Omental fat pad (tissue), 4 donors: ENCODE measurements at places on chromosomes 12 and 14. TPM values are rescaled to one million over a fixed set of nuclear protein-coding genes. Genes with fewer than 3 reads are reported as not detected.

RHNO1 gene
- 5.5 TPM for total RNA-seq

TGM1 gene
- 109 TPM for total RNA-seq

RNASE3 gene
- not detected for total RNA-seq

DNA sequence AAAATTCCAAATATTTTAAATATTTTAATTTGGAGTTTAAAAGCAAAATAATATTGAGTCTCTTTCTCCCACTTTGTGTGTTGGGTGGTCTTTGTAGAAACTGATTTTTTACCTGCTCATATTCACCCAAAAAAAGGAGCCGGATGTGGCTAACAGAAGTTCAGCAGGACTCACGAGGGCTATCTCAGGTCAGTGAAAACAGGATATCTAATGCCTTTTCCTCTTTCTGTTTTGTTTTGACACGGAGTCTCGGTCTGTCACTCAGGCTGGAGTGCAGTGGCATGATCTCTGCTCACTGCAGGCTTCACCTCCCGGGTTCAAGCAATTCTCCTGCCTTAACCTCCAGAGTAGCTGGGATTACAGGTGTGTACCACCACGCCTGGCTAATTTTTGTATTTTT, 30.8 kb downstream of the COA8 start:
- DNase-seq, result no peak

GRCh38 chr12:129776977-129777667, 126.7 kb downstream of the TMEM132D start:
- no peak for DNase-seq

- no peak for DNase-seq
These were observed 339.5 kb downstream of the PAWR start for GRCh38 chr12:79351251-79351650.

DNA sequence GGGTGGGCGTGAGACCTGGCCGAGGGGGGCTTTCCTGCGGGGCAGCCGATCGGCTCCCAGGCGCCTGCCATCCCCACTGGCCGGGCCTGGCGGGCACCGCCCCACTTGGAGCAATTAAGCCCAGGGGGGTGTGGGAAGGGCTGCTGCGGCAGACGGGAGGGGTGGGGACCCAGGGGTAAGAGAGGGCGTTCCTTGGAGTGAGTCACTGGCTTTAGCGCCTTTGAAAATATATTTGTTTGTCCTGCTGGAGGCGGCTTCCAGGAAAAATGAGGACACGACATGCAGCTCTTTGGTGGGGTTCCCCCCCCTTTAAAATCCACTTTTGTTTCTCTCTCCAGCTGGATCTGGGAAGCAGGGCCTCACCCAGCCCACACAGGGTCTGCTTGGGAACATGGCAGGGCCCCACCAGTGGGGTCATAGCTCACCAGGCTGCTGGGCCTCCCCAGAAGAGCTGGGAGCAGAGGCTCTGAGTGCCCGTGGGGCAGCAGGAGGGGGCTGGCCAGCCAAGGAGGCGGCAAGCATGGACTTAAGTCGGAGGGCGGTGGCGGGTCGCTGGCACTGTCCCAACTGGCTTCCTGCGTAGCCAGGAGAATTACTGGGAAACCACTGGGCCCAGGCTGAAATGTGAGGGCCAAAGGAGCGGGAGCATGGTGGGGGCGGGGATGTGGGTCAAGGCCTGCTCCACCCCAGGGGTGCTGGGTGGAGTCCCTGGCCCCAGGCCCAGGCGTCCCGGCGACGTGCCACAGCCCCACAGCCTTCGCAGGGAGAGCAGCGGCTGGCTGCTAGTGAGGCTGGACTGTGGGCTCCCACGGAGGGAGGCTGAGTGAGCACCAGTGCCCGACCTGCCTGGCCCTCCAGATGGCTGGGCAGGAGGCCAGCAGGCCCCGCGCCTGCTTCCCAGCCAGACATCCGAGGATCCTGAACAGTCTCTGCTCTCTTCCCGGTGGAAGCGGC, 128.0 kb downstream of the RFLNA start:
- peak; percentile 68 for DNase-seq

- DNase-seq, result no peak
These were observed 5.7 kb downstream of the SLC4A8 start for GRCh38 chr12:51430196-51430895.

- DNase-seq, result no peak
These were observed 126.7 kb upstream of the LGR5 start for GRCh38 chr12:71312768-71313403.

DNA sequence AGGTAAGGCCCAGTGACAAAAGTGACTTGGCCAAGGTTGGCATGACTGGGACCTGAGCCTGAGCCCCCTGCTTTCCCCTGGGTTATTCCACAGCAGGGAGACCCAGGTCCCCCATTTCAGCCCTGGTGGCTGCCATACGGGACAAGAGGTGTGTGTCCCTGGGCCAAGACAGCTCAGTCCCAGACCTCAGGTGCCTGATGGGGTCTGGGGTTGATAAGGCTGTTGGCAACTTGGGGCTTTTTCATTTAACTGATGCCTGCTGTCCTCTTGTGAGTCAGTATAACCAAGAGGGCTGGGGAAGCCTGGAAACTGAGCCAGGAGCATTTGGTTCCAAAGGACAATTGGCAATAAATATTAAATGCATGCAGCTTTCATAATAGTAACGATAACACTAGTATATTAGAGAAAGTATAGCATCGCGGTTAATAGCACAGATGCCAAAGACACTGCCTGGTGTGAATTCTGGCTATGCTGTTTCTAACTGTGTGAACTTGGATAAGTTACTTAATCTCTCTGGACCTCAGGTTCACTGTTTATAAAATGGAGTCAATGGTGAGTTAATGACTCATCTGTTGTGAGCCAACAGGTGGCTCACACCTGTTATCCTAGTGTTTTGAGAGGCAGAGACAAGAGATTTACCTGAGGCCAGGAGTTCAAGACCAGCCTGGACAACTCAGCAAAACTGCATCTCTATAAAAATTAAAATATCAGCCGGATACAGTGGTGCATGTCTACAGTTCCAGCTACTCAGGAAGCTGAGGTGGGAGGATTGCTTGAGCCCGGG, 898 bp downstream of the SDSL start:
- no peak for DNase-seq

DNA sequence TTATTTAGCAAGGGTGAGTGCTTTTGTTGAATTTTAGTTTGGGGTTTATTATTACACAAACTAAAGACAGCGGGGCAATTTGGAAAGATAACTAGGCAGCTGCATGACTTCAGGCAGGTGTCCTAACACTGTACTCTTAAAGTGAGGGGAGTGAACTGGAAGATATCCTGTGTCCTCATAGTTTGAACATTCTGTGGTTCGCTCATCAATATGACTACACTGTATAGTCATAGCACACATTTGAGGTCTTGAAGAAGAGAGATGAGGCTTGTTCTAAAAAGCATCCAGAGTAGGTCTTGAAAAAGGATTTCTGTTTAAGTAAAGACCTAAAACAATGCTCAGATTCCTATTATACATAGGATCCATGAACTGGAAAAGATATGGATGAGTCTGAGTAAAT, 1.7 kb upstream of the MAP3K9 start:
- DNase-seq, result no peak
